ENCODE measurements at places on chromosomes 1 and 21. TPM values are rescaled to one million over a fixed set of nuclear protein-coding genes. Genes with fewer than 3 reads are reported as not detected.

- DNase-seq: peak; percentile 43
Measured at GRCh38 chr1:23657659-23658275, 33.8 kb upstream of the RPL11 start.

CFHR3 gene
- total RNA-seq: 0.17 TPM

DNA sequence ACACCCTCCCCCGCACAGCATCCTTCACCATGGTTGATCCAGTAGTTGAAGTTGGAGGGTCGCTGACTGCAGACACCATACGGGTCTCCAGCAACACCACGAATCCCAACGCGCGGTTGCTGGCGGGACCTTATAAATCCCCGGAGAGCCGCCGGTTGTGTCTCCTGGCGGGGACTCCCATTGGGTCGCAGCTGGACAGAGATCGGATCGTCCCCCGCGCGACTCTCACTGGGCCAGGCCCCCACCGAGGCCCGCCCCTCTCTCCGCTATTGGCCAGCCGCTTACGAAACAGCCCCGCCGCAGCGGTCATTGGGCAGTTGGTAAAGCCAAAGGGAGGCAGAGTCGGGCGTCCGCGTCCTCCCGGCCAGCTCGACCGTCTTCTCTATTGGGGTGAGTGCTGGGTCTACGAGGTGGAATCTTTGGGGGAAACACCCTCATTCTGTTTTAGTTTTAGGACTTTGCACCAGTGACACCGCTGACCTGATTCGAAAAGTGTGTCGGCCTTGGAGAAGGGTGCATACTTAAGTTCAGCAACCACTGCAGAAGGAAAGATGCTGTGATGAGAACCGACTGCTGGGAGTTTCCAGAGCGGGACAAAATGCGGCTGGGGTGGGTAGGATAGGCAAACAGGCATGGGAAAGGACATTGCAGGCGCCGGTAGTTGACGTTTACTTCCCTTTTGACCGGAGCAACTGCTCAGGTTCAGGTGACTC, 27.4 kb downstream of the RABIF start:
- DNase-seq: peak; percentile 93

PRAMEF4 gene
- total RNA-seq: not detected

OPTC gene
- not detected for total RNA-seq

GRCh38 chr1:32040711-32041110, 27.0 kb downstream of the KHDRBS1 start:
- no peak for DNase-seq

DNA sequence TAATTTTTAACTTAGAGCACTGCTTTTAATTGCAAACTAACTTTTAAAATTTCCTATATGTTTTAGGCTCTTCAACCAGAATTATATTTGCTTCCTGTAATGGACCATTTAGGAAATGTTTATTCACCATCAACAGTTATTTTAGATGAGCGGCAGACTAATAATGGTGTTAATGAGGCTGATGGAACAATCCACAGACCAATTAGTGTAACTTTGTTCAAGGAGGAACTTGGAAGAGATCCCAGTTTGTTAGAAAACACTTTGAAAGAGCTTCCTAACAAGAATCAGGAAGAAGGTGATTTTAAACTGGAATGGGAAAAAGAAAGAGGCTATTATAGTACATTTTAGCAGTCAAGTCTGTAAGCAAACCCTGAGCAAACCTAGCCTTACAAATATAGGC, 19.4 kb upstream of the GNG5 start:
- DNase-seq: no peak

DNA sequence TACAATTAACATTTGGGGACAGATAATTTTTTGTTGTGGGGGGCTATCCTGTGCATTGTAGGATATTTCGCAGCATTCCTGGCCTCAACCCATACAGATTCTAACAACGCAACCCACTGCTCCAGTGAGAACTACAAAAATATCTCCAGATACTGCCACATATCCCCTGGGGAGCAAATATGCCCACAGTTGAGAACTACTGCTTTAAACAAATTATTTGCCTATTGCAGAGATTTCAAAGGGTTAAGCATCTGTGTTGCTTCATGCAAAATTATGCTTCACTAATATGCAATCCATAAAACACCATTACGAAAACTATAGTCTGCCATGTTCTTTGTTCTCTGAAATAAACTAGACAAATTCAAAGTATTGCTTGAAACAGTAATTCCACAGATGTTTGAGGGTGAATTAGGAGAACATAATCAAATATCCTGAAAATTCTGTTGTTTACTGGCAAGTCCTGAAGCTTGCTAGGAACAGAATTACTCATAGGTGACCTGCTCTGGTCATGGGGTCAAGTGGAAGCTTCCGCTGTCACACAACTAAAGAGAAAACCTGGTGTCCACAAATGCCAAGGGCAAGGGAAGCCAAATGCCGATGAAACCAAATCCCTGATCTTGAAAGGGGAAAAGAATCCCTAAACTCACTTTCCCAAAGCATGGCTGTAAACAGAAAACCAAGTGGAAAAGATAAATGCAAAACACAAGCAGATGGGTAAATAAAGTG, 149.4 kb downstream of the RERE start:
- no peak for DNase-seq

DNA sequence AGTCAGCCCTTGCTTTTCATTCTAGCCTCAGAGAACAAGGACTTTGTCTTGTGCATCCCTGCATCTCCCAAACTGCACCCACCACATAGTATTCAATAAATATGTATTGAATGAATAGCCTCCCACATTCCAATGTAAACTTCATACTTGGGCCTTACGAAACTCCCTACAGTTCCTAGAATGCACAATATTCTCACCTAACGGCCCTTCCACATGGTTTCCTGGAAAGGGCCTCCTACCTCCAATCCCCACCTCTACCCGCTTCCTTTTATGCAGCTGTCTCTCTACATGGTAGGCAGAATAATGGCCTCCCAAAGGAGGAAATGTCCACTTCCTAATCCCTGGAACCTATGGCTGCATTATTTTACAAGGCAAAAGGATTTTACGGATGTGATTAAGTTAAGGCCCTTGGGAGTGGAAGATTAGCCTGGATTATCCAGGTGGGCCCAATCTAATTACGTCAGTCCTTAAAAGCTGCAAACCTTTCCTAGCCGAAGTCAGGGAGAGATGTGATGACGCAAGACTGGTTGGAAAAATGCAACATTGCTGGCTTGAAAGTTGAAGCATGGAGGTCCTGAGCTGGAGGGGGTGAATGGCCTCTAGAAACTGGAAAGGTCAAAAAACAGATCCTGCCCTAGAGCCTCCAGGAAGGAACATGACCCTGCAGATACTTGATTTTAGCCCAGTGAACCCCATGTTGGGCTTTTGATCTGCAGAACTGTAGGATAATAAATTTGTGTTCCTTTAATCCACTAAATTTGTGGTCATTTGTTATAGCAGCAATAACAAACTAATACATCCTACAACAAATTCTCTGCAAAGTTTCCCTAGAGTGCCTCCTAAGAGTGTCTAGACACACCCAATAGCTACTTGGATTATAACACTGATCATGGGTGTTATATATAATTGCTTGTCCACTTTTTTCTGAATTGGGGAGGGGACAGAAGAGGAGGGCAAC, 5.2 kb upstream of the PIK3C2B start:
- DNase-seq: no peak

CD55 gene
- 261 TPM for total RNA-seq

DNA sequence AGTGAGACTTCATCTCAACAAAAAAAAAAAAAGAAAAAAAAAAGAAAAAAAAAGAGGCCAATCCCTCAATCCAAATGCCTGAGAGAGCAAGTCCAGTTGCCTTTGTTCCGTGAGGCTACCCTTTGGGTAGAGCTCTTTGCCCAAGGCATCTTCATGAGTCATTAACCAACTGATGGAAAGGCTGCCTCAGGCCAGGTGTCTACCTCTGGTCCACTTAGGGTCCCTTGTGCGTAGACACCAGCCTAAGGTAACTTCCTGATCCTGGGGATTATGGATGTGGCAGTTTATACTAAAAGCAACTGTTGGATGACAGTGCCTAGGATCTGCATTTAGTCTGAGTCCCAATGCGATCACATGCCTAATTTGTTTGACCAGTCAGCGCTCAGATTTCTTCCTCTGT, 20.7 kb upstream of the ZNF326 start:
- DNase-seq: no peak

DNA sequence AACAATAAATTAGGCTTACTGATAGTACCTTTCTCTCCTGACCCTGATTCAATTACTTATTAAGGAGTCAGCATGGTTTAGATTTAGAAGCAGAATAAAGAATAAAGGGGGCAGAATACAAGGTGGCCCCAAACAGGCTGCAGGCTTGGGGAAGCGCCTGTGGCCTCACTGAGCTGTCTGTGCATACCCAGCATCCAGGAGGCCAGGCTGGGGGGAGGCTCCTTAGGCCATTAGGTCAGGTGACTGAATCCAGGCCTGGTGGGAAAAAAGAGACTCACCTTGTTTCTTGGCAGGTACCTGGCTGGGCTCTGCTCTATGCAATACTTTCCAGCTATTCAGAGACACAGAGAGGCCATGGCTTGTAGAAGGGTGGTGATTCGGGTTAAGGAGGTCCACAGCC, 38.8 kb downstream of the PGBD5 start:
- DNase-seq: no peak

DNA sequence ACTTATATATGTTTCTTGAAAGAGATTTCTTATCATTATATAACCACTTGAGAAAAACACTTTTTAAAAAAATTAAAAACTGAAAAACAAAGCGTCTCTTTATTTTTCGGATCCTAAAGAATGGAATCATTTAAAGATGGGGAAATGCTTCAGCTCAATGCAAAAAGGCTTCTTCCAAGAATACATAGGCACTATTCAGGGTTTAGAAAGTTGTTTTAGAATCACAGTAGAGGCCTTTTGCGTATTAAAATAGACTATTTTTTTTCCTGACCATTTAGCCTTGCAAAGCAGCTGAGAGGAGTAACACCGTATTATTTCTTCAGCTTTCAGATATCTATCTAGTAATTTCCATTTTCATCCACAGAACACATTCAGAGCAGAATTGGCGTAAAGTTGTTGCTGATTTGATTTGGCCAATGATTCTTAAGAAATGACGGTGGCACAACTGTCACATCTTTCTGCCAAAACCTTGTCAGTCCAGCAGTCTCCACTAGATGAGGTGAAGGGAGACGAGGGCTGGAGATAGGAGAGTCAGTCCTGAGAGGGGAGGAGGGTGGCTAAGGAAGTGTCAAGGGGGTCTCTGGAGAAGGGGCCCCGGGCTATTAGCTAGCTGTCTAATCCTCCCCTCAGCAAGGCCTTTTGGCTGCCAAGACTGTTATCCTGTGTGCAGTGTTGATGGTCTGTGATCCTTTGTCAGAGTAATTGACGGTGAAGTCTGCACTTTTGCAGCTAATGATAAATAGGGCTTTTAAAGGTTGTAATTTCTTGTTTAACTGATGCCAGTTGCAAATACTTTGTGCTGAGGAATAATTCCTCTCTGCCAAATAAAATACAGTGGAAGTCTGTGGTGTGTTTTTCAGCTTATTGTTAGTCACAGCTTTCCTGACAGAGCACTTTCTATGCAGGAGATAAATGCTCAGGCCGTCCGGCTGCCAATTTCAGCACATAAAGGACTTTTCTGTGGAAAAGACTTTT, 34.7 kb downstream of the PRRX1 start:
- peak; percentile 24 for DNase-seq

PRRX1 gene
- 64.4 TPM for total RNA-seq

Measured in left lung (tissue), 14 donors.